MG63 (cell line): ENCODE measurements at places on chromosomes 4 and X.

- peak; percentile 17 for DNase-seq
Observed at GRCh38 chrX:123731987-123732669, 724 bp downstream of the THOC2 start.

GRCh38 chr4:89249313-89249712 lies 58.3 kb downstream of the GPRIN3 start:
- DNase-seq = no peak

DNA sequence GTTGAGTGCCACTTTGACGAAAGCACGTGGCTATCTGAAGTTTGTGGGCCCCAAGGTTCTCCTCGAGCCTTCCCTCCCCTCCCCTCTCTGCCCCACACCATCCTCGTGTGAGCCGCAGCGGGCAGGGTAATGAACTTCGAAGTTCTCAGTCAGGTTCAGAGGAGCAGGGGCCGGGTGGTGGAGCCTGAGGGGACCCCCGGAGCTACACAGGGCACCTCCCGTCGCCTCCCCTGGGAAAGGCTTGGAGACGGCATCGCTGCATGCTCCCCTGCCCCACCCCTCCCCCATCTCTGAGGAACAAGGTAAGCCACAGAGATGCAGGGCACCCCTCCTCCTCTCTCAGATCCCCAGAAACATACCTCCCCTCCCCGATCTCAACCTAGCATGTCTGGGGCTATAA lies 2.8 kb upstream of the NKX1-1 start:
- DNase-seq = no peak

- peak; percentile 23 for DNase-seq
Observed at GRCh38 chr4:71683309-71683708, 100.6 kb downstream of the GC start.

DNA sequence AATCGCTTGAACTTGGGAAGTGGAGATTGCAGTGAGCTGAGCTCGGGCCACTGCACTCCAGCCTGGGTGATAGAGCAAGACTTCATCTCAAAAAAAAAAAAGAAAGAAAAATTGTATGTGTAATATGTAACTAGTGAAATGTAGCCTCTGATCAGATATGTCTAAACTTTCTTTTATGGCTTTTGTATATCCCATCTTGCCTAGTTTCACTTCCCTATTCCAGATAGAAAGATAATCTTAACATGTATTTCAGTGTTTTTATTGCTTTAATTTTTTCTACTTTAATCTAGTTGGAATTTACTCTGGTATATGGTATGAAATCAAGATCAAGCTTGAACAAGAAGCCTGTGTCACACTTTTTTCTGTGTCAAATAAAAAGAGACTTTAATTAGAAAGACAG lies 1.9 kb upstream of the ZNF41 start:
- no peak for DNase-seq

- no peak for DNase-seq
Observed at GRCh38 chr4:152258391-152258790, 277.5 kb downstream of the FBXW7 start.

- DNase-seq = no peak
Observed at GRCh38 chr4:121720109-121720508, 23.3 kb upstream of the ANXA5 start.

GRCh38 chrX:153725039-153725831 lies 579 bp downstream of the ABCD1 start:
- no peak for DNase-seq

GRCh38 chr4:109160494-109160893 lies 142.0 kb downstream of the COL25A1 start:
- DNase-seq = no peak

DNA sequence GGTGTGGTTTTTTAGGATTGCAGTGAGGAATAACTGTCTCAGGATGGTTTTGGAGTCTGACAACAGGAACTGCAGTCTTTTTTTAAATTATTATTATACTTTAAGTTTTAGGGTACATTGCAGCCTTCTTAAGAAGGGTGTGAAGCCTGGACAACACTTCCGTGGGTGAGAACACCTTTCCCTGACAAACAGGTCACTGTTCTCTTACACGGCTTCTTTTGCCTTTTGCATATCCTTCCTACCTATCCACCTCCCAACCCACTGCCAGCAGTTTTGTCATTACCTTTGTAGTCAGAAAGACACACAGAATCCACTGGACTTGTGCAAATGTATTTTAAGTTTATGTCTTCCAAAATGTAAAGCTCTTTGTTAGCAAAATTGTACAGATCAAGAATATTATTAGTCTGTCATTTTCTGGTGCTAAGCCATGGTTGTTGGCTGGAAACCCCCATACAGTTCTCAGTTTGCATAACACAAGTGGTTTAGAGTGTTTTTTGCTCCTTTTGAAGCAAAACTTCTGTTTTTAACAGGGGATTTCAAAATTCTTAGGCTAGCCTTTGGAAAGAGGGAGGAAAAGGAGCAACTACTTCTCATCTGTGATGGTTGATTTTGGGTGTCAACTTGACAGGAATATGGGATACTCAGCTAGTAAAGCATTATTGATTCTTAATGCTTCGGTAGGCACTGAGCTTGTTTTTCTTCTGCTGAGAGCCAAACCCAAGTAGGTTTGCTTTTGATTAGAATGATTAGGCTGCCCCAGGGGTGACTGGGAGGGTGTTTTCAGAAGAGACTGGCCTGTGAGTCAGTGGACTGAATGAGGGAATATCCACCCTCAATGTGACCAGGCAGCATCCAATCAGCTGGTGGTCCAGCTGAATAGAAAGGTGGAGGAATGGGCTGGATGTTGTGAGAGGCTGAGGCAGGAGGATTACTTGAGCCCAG lies 29.4 kb upstream of the KLHL2 start:
- DNase-seq = no peak

DNA sequence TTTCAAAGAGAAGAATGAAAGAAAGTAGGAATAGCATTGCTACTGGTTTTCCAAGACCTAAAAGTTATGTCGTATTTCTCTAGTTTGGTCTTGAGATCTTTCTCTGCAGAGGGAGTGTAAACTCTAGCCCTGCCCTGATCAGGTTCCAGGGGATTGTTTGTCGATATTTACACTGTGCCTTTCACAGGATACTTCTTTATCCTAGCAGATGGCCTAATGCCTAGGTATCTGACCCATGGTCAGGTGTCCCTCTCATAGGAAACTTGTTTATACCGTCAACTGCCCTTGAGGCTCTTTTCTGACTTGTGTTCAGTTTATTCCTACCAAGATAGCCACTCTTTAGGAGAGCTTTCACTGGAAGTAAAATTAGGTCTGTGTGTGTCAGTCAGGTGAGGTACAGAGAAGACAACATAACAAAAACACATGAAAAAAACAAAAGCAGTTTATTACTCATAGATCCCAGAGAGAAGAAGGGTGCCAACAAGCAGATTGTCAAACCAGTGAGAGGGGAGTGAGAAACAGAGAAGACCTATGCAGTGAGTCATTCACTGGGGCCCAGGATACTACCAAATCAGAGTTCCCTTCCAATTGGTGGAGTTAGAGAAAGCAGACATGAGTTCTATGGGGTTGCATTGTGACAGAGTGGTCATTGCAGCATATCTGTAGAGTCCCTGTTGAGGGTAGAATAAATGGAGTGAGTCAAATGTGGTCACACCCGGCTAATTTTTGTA lies 40.6 kb upstream of the THOC2 start:
- DNase-seq = no peak

DNA sequence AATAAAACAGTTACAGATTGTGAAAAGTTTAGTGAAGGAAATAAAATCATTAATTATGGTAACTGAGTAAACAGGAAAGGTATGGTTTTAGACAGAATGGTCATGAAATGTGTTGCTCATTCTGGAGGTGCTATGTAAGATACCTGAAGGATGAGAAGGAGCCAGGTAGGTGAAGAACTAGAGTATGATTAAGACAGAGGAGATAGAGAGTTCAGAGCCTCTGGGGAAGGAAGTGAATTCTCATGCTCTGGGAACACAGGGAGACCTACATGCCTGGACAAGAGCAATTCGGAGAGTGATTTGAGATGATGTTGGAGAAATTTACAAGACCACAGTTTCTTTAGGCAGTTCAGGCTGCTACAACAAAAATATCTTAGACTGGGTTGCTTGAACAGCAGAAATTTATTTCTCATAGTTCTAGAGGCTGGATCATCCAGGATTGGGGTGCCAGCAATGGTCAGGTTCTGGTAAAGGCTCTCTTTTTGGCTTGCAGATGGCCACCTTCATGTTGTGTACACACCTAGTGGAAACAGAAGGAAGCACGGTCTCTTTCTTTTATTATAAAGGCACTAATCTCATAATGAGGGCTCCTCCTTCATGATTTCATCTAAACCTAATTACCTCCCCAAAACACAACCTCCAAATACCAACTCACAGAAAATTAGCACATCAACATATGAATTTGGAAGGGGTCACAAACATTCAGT lies 1416.1 kb downstream of the PCDH7 start:
- DNase-seq = no peak

GRCh38 chrX:45240301-45240700 lies 39.6 kb upstream of the DIPK2B start:
- DNase-seq = no peak

DNA sequence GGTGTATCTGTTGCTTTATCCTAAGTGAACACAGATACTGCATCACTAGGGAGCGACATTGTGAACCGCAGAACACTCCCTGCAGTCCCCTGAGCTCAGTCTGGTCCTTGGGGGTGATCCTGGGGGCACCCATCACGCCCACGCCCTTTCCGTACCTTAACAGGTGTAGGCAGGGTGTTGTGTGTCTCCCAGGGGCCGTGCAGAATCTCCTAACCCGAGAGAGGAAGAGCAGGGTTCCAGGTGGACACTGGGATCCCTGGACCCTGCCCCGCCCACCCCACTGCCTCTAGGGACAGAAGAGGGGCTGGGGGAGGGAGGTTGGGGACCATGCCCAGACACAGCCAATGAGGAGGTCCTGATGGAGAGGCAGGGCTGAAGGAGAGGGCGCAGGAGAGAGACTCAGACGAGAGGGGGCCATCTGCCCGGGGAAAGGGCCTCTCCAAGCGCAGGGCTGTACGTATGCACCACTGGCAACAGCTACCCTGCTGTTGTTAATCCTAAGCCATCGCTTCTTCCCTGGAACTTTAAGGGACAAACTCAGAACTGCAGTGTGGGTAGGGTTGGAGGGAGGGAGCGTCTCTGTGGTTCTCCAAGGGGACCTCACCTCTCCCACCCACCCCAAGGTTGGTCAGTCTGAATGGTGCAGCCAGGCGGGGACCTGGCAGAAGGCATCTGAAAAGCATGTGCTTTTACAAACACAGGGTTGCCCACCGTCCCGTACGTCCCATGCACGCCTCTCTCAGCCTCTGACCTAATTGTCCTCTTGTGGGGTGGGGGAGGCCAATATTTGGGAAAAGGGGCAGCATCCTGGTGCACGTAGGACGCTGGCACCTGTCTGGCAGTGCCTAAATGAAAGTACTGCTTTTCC lies 2.5 kb downstream of the P2RY8 start:
- DNase-seq = no peak

DNA sequence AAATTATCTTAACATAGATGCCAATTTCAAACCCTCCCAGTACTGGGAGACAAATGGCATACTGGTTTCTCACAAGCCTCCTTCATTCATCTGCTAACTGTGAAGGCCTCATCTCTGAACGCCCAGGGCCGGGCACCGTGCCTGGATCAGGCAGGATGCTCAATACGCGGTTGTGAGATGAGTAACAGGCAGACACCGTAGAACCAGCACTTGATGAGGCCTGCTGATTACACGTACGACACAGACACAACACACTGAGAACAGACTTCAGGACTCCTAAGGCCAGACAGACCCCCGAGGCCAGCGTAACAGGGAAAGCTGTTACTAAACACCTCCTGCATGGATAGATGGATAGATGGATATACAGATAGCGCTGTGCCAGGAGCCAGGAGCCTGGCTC lies 154.6 kb downstream of the AFAP1 start:
- peak; percentile 10 for DNase-seq

GRCh38 chr4:26751838-26752237 lies 108.8 kb upstream of the STIM2 start:
- DNase-seq = no peak

- no peak for DNase-seq
Observed at GRCh38 chr4:168536448-168536847, 39.6 kb downstream of the PALLD start.

GRCh38 chrX:15813416-15813815 lies 23.1 kb downstream of the ZRSR2 start:
- DNase-seq = no peak

- DNase-seq = no peak
Observed at GRCh38 chr4:6647582-6648230, 7.2 kb downstream of the MRFAP1 start.
